ENCODE measurements at places on chromosomes 1 and 21.

DNA sequence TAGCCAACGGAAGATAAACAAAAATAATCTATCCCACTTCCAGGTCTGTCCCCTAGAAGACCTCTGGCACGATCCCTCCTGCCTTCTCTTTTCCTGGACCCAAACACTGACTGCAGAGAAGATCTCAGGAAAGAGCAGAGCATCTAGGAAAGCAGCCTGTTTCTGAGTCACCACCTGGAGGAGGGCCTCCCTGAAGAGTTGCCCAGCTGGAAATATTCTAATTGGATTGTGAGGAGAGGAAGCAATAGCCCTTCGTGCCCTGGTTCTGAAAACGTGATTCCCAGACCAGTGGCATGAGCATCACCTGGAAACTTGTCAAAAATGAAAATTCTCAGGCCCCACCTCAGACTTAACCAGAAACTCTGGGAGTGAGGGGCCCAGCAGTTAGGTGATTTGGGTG, 411.1 kb downstream of the SETD4 start:
- no peaks in the 10 kb centered on the region for H3K27me3 ChIP-seq
- DNase-seq: no peak
- no peak overlapping the region for H3K4me3 ChIP-seq
- H3K4me1 ChIP-seq: peaks cover 4% of the 10 kb centered on the region

- H3K36me3 ChIP-seq: no peaks in the 10 kb centered on the region
- H3K4me1 ChIP-seq: peaks cover 2% of the 10 kb centered on the region
- no peak overlapping the region for H3K4me3 ChIP-seq
- DNase-seq: no peak
- no peak overlapping the region for H3K27ac ChIP-seq
Measured at GRCh38 chr1:206497774-206498173, 9.6 kb upstream of the RASSF5 start.

DNA sequence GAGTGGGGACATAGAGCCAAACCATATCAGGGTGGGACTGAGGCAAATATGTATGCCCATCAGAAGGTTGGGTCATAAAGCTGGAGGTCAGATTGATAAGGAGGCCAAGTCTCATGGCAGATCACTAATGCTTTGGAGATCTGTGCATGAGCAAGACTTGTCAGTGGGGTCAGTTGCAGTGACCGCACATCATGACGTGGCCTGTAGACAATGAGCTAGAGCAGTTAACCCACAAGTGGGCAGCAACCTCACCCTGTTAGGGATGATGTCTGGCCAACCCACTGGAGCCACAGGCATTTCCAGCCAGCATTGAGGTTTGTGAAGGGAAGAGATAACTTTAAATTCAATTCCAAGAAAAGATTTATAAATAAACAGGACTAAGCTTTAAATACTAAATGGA, 66.7 kb downstream of the XCL1 start:
- H3K4me3 ChIP-seq: no peak overlapping the region
- no peaks in the 10 kb centered on the region for H3K36me3 ChIP-seq
- no peak overlapping the region for H3K27ac ChIP-seq

GRCh38 chr1:32208469-32208868, 420 bp upstream of the DCDC2B start:
- H3K36me3 ChIP-seq: peaks cover 6% of the 10 kb centered on the region
- no peak for DNase-seq
- H3K4me1 ChIP-seq: peaks cover 2% of the 10 kb centered on the region
- no peak overlapping the region for H3K4me3 ChIP-seq
- H3K27ac ChIP-seq: no peak overlapping the region

DNA sequence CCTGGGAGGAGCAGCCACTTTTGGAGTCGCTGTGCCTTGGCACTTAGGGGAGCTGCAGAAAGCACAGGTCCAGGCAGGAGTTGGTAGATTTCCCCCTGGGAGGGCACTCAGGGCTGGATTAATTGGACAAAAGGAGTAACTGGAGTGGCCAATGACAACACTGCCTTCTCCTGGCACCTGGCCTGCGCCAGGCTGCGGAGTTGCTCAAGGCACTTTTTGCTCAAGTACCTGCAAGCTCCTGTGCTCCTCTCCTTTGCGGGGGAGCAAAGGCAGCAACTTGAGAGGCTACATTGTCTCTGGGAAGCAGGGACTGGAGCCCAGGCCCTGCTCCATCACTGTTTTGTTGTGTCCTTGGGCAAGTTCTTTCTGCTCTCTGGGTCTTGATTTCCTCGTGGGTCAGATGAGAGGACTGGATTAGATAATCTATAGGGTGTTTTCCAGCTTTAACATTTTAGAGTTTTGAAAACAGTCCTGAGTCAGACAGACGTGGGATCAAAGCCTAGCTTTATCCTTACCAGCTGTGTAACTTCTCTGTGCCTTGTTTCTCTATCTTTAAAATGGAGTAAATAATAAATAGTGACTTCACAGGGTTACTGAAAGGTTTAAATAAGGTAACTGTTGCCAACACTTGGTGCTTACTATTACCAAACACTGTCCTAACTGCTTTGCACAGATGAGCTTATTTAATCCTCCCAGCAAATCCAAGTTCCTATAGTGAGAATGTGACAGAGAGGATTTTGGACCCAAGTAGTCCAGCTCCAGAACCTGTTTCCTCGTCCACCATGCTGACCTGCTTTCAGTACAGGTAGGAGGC, 18.0 kb upstream of the GRHL3 start:
- no peak overlapping the region for H3K27ac ChIP-seq
- no peak overlapping the region for H3K4me3 ChIP-seq
- H3K36me3 ChIP-seq: no peaks in the 10 kb centered on the region
- no peak for DNase-seq

DNA sequence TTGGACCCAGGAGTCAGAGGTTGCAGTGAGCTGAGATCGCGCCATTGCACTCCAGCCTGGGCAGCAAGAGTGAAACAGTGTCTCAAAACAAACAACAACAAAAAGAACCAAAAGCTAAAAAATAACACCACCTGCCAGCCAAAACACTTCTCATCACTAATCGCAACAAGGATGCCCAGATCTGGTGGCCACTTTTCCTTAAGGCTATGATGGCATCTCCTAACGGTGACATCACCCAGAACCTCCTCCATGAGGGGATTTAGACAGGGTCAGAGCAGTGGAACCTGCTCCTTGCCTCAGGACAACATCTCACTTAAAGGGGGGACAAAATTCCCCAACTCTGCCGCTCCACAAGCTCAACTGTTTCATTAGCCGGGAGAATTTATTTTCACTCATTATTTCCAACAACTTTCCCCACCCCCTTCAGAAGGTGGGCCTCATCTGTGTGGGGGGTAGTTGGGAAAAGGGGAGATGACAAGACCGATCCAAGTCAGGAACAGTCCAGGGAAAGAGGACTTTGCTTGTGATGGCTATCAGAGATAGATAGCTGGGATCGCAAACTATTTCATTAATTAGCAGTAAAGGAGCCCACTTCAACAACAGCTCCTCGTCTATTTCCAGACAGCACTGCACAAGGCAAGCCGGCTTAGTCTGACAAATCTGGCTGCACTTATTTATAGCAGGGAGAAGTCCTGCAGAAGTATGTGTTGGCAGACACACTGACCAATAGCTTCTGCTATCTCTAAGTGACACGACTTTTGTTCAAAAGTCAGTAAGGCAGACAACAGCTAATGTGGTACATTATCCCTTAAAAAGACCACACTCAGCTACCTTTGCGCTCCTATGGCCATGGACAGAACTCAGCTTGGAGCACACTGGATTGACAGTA, 2.6 kb downstream of the PABPC4 start:
- H3K4me1 ChIP-seq: peaks cover 12% of the 10 kb centered on the region
- peak overlapping the region; percentile 93 for H3K4me3 ChIP-seq
- H3K27me3 ChIP-seq: no peaks in the 10 kb centered on the region
- no peak overlapping the region for H3K27ac ChIP-seq
- DNase-seq: no peak

Measured in neuronal stem cell (in vitro differentiated cells).